ENCODE measurements at places on chromosomes 4 and X. TPM values are rescaled to one million over a fixed set of nuclear protein-coding genes. Genes with fewer than 3 reads are reported as not detected.

Gene MAGEB17
- total RNA-seq: not detected

Gene NMU
- 0.75 TPM for total RNA-seq

Gene SPANXN3
- total RNA-seq: not detected

Gene MBTPS2
- total RNA-seq: 22.4 TPM

Gene NRK
- not detected for total RNA-seq

Gene MEPE
- not detected for total RNA-seq

Measured in A549 treated with AZD2906 at 1 μM for 4 hours (cell line).